Hindlimb muscle (tissue), 1 donor: ENCODE measurements at places on chromosomes 16 and 17. TPM values are rescaled to one million over a fixed set of nuclear protein-coding genes. Genes with fewer than 3 reads are reported as not detected.

MT1H gene
- not detected for polyA plus RNA-seq

BLMH gene
- 37.3 TPM for polyA plus RNA-seq

GOSR2 gene
- 29.4 TPM for polyA plus RNA-seq

DRC3 gene
- 8.3 TPM for polyA plus RNA-seq

ZG16B gene
- 0.56 TPM for polyA plus RNA-seq

CYGB gene
- 22.7 TPM for polyA plus RNA-seq

ZSCAN10 gene
- 0.34 TPM for polyA plus RNA-seq

TIMM22 gene
- 14.9 TPM for polyA plus RNA-seq

HSF4 gene
- polyA plus RNA-seq, result 5.3 TPM

TIMP2 gene
- polyA plus RNA-seq, result 185 TPM

PMFBP1 gene
- 0.98 TPM for polyA plus RNA-seq

ABCA10 gene
- polyA plus RNA-seq, result 14.4 TPM

C17orf100 gene
- polyA plus RNA-seq, result 3.6 TPM

- no peak for DNase-seq
These were observed 2.7 kb downstream of the MLLT6 start for GRCh38 chr17:38707678-38708351.

- DNase-seq, result no peak
These were observed 56.4 kb upstream of the SLC25A19 start for GRCh38 chr17:75345514-75346167.

GRCh38 chr16:27627136-27627535 is 77.2 kb downstream of the KATNIP start:
- DNase-seq, result no peak

DNA sequence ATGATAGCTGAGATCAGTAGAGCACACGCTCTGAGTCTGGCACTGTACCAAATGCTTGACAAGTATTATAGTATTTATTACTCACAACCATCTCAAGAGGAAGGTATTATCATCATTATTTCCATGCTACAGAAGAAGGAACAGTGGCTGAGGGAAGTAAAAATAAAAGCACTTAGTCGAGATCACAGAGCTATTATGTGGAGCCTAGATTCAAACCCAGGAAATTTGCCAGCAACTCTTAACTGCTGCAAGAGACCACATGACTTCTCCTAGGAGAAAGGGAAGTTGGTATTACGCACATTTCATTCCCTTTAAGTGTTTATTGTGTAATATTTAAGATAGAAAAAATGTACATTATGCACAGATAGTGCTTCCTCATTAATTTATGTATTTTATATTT is 1.0 kb upstream of the RHOT1 start:
- DNase-seq, result peak; percentile 73

GRCh38 chr17:7589204-7589868 is 558 bp downstream of the SOX15 start:
- DNase-seq, result peak; percentile 92

DNA sequence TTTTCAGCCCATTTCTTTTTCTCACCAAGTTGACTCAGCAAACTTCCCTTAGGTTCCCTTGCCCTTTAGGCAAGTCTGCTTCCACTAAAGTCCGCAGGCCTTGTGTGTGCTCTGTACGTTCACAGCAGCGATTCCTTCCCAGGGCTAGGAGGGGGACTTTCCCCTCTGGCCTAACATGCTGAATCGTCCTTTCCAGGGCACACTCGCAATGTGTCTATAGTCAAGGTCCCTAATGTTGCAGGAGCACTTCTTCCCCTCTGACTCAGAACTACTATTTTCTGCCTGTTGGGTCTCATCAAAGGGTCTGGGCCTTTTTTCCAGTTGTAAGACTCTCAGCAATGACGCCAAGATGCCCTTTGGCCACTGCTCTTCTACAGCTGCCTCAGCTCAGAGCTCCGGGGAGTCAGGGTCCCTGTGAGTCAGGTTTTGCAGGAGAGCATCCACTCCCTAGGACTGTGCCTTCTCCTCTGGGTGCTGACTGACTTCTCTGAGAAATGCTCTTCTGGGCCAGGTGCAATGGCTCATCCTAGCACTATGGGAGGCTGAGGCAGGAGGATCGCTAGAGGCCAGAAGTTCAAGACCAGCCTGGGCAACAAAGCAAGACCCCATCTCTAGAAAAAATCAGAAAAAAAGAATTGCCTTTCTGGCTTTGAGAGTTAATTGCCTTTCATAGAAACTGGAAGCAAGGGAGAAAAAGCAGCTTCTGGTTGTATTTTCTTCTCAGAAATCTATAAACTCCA is 64.4 kb upstream of the TBX2 start:
- DNase-seq, result no peak

DNA sequence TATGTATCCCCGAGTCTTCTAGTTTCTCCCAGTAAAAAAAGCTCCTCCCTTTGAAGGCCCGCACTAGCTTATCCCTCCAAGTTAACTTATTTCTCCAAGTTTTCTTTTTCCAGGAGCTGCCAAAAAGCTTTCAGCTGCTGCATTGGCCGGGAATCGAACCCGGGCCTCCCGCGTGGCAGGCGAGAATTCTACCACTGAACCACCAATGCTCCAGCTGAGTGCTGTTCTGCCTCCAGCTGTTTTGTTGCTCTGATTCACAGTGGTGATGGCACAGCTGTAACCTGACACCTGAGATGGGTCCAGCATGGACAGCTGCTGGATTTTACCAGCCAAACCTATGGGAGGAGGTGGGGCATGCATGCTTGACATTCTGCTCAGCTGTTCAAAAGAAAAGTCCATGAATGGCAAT is 22.1 kb downstream of the VAC14 start:
- DNase-seq, result peak; percentile 90

DNA sequence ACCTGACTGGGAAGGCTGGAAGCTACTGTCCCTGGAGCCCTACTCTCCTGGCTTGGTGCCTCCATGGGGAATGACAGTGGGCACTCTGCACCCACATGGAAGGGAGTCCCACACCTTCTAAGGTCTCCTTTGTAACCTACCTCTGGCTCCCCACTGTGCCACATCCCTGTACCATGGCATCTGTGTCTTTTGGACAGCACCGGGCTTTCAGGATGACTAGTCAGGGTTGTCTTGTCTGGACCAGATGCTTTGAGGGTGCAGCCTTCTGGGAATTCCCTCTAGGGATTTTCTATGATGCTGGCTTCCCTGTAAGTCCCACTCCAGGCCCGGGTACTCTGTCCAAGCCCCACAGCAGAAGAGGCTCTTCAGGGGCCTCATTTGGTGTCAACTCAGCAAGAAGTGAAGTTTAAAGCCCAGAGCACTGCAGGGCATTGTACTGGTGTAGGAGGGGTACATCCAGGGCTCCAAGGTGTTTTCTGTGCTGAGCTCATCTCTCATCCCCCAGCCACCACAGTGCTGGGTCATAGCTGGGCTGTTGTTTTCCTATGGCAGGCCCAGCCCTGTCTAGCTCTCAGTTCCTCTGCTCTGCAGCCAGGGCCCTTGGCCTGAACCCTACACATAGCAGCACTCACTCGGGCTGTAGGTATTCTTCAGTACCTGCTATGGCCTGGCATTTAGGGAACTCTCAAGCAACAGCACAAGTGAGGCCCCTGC is 255.3 kb downstream of the CPPED1 start:
- DNase-seq, result no peak

- DNase-seq, result no peak
These were observed 1.8 kb upstream of the RASD1 start for GRCh38 chr17:17497845-17498520.

- DNase-seq, result no peak
These were observed 856.1 kb downstream of the CDH11 start for GRCh38 chr16:64265756-64266155.

DNA sequence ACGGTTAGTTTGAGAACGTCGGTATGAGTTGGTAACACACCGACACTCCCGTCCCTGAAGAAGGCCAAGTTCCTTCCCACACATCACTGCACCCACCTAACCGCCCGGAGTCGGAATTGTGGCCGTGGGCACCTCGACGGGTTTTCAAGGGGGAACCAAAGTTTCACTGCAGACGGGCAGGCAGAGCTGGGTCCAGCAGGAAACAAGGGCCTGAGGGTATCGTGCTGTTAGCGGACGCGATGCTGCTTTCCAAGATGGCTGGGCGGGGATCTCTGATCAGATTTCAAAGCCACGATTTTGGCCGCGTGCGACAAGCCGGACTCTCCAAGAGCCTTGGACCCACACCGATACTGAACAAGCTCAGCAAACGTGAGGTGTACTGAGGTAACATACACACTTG is 82.3 kb upstream of the DOC2B start:
- DNase-seq, result no peak

DNA sequence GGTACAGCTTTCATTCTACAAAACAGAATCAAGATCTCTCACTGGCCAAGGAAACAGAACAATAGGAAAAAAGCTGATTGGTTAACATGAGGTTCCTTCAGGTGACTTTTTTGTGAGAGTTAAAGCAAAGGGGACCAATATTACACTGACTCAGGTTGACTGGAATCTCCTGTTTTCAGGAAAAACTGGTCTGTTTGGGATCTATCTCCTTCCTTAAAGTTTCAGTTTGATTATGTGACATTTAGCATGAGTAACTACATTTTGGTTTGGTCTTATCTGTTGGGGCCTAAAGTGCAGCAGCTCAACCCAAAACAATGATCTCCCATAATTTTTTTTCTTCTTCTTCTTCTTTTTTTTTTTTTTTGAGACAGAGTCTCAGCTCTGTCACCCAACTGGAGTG is 9.7 kb downstream of the NUPR1 start:
- DNase-seq, result no peak

GRCh38 chr16:52456368-52456767 is 90.6 kb downstream of the TOX3 start:
- DNase-seq, result no peak

- no peak for DNase-seq
These were observed 52.5 kb downstream of the BANP start for GRCh38 chr16:88003736-88004135.

DNA sequence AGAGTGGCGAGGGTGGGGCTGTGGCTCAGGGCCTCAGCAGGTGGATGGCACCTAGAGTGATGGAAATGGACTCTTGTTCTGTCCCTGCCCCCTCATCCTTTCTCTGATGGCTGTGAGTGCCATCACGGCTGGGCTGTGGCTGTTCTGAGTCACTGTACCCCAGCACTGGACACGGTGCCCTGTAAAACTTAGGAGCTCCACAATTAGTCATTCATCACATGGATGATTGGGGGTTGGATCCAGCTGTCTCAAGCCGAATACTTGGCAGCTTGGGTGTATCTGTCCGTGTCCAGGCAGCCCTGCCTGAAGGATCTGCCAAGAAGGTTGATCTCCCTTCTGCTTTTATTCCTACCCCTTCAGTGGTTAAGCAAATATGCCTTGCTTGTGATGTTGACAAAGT is 295.5 kb upstream of the EEF2KMT start:
- DNase-seq, result no peak

DNA sequence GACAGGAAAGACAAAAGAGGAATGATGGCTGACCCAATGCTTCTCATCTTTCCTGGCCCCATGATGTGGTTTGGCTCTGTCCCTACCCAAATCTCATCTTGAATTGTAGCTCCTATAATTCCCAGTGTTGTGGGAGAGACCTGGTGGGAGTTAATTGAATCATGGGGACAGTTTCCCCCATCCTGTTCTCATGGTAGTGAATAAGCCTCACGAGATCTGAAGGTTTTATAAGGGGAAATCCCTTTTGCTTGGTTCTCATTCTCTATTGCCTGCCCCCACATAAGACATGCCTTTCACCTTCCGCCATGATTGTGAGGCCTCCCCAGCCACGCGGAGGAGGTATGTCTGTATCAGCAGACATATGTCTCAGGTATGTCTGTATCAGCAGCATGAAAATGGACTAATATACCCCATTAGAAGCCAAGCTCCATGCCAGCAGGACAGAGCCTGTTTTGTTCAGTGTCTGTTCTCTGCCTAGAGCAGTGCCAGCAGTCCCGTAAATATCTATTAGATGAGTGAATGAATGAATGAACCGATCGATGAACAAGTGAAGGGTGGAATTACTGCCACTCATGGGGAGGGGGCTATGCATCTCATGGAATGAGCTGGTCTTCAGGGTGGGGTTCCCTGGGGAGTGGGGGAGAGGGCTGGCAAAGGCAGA is 304.4 kb downstream of the SOX9 start:
- DNase-seq, result no peak

DNA sequence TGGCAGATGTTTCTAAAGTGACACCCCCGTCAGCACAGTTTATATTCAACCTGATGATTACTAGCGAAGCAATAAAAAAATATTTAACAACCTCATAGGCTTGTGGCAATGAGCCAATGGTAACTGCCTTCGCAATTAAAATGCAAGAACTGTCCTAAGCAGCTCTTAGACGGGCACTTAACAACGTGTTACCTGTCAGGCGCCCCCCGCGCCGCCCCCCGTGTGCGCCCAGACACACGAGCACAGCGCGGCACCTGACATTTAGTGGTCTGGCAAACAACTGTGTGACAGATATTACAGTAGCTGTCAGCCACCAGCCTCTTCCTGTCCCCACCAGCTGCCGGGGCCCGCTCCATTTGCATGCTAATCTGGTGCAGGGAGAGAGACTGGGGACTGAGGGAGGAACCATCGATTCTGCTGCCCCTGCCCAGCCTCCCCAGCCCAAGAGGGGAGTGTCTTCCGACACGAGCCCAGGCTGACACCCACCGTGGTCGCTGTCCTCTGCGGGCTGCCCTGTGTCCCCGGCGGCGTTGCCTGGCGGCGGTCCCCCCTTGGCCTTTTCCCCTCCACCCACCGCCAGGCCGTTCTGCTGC is 12.7 kb downstream of the NDUFAF8 start:
- DNase-seq, result no peak

DNA sequence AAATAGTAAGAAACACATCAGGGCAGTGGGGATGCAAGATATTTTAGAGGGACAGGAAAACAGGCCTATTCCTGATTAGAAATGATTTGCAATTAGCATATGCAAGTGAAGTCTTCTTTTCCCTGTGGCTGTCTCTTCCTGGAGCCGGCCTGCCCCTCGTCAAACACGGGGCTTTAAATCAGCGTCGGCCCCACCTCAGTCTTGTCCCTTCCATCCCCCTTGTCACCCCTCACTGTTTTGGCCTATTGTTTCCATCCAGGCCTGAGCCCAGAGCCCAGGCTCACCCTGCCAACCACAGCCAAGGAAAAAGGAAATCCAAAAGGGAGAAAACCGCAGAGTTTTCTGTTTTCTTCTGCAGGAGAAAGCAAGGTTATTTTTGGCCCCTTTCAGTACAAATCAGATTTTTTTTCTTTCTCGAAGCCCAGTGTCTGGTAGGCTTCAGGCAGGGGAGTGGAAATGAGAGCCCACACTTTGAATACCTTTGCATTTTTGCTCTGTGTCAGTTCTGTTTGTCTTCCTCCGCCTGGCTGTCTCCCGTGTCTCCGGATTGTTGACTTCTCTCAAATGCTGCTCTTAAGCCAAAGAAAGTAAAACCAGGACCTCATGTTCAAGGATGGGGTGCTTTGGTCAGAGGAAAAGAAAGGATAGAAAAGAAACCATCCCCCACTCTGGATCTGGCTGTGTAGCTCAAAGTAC is 399.9 kb upstream of the CDH11 start:
- no peak for DNase-seq

- peak; percentile 40 for DNase-seq
These were observed 34.7 kb upstream of the ENPP7 start for GRCh38 chr17:79695797-79696609.

GRCh38 chr17:18860161-18860972 is 2.4 kb downstream of the PRPSAP2 start:
- DNase-seq, result no peak

DNA sequence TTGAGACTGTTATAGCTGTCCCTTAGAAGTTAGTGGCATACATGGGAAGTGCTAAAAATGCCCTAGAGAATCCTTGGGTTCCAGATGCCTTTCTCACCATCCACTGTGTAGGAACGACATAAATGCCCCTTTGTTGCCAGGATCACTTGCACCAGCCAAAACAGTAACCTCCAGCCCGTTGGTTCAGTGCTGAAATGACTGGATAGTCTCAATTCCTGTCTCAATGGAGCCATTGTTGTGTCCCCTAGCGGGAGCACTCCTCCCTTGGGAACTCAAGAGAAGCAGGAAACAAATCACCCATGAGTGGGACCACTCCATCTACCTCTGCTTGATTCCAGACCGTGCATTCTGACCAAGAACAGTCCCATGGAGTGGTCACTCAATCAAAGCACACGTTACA is 23.1 kb downstream of the MPHOSPH6 start:
- DNase-seq, result no peak
